ENCODE measurements at places on chromosomes 3 and 15.

- no peak for DNase-seq
Measured at GRCh38 chr3:127258733-127259132, 29.1 kb downstream of the PRR20G start.

- no peak for DNase-seq
Measured at GRCh38 chr15:74530771-74531143, 10.3 kb upstream of the ARID3B start.

DNA sequence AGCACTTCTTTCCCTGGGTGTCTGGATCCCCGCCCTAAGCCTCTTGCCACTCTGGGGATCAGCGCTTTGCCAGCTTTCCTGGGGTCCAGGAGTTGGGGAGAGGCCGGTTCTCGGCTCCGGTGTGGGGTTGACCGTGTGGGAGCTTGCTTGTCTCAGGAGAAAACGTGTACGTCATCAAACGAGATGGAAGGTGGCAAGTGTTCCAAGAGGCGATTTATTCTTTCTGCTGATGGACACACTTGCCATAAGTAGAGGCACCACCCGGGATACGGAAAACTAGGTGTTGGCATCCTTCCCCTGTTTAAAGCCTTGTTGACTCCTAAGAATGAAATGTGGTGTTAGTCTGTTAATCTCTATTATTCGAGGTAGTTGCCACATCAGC is 295 bp downstream of the ZWILCH start:
- no peak for DNase-seq

DNA sequence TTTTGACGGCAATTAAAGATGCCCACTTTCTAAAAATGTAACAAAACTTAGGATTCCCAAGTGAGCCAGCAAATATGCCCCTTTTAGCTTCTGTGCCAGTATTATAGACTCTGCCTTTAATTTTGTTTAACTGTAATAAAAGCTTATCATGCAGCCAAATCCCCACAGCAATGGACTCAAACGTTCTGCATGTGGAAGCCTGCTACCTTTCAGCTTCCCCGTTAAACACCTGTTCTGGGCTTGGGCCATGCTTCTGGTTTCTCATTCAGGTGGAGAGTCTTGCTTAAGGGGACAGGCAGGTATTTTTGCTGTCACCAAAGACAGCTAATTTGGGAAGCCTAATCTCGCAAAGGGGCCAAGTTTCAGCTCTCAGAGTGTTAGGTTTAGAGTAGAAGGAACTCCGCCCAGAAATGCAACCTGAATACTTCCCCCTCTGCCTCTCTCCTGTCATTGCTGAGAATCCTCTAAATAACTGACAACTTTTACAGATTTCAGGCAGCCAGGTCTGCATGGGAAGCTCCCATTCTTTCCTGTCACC is 399.4 kb upstream of the ATP11B start:
- no peak for DNase-seq

- no peak for DNase-seq
Measured at GRCh38 chr3:114453361-114453780, 159.5 kb downstream of the TIGIT start.

DNA sequence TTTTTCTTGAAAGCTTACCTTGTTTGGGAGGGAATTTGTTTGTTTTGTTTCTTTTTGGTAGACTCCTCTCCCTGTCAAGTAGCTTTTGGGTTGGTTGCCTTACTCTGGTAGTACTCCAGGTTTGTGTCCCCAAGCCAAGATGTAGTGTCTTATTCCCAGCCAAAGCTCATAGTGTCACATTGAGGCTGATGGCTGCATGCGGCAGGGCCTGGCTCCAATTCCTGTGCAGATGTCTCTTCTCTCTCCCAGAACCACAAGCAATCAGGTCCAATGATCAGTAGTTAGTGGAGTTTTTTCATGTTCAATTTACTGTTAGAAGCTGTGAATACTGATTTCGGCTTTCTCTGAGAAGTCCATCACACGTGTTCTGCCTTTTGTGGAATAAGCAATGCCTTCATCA is 221.1 kb upstream of the THBS1 start:
- DNase-seq, result no peak

GRCh38 chr15:56410721-56411120 is 45.5 kb downstream of the TEX9 start:
- DNase-seq, result no peak

- DNase-seq, result no peak
Measured at GRCh38 chr3:188573956-188574355, 420.0 kb downstream of the LPP start.

DNA sequence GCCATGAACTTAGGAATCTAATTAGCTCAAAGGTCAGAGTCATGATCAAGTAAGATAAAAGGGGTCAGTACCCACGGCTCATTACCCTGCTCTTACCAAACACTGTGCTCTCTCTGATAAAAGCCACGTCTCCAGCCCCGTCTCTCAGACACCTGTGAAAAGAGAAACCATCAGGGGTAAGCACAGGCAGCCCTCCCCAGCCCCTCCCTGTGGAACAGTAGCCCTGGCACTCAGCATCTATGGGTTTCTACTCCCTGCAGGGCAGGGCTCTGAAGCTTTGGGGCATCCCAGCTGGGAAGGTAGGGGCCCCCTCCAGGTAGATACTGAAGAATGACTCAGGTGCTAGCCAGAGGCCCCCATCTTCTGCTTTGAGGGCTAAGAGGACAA is 10.5 kb downstream of the LTF start:
- no peak for DNase-seq

DNA sequence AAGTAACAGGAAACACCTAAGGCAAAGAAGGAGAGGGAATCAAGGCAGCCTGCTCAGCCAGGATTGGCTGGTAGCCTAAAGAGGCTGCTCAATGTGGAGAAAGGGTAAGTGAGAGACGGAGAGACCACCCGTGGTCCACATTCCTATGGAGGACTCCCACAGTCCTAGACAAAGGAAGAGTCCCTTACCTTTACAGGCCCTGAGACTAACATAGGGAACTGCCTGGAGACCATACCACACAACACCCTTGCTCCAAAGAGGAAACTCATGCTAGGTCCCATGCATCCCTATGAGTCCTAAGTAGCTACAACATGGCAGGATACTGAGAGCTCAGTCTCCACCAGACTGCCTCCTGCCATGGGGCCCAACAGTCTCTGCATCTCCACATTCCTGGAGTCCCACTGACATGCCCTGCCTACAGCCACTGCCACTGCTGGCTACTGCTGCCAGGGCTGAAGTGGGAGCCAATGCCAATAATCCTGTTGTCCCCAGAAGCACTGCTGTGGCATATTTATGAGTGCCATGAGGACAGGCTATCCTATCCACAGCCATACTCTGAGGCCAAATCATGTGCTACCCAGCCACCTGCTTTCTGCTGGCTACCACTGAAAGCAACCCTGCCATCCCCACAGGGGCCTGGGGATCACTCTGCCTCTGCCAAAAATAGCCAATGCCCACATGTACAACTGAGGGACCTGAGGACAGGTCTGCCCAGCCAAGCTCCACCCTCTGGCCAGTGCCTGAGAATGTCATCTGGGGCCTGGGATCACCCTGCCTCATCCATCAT is 45.0 kb downstream of the COPS2 start:
- no peak for DNase-seq

DNA sequence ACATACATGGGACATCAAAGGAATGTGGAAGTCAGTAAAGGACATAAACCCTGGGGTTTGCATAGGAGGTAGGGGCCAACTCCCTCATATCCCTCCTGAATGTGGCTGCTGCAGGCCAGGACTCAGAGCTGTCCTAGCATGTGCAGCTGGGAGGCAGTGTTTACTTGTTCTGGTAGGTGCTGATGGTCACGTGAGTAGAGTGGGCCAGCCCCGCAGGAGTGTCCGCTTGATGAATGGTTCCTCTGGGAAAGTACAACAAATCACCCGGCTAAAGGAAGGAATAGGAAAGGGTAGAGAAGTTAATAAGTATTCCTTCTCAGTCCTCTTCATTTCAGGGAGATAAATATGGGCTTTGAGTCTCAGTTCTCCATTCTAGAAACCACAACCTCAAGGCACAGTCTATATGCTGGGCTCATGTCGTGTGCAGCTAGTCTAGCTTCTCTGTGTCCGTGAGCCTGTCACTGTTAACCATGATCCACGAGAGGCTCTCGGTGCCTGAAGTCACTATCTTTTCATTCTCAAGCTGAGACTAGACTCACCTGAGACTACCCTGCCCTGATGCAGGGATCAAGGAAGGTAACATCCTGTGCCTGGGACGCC is 17.9 kb downstream of the RIOX2 start:
- DNase-seq, result no peak

- DNase-seq, result no peak
Measured at GRCh38 chr3:176428552-176428951, 768.7 kb downstream of the TBL1XR1 start.

DNA sequence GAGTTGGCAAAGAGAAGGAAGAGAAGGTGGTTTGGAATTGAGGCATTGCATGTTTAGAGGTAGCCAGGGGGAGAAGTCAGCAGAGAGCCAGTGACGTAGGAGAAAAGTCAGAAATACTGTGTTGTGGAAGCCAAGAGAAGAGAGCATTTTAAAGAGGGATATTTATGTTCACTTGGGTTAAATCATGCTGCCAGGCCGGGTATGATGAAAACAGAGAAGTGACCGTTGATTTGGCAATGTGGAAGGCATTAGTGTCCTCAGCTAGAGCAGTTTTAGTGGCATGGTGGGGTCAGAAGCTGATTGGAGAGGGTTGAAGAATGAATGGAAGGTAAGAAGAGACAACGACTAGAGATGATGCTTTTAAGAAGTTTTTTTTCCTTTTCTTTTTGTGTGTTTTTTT is 24.5 kb downstream of the RASA2 start:
- no peak for DNase-seq

DNA sequence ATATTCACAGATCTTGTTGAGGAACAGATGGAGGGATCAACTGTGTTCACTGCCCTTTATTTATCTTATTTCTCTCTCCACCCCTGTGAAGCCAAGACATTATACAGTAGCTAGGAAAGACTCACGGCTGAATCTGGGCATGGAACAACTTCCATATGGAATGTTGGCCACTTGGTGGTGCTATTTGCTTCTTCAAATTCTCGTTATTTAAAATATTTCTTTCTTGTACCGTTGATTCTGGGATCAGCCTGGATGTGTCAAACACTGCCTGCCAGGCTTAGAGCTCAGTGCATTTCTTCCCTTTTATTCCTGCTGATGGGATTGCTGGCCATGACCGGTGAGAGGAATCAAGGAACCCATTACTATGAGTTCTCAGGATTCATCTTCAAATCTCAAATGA is 17.5 kb upstream of the GASK1A start:
- DNase-seq, result peak; percentile 74

DNA sequence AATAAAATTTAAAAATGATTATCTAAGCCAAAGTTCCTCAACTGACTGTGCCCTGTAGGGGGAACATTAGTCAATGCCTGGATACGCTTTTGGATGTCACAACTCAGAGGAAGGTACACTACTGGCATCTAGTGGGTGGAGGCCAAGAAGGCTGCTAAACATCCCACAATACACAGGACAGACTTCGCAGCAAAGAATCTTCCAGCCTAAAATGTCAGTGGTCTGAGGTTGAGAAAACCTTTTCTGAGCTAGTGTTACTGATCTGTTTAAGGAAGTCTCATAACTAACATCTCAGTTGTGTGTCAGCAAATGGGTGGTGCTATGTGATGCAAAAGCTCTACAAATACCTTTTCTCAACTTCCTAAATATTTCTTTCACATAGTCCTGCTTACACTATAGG is 20.9 kb upstream of the LDHAL6B start:
- DNase-seq, result peak; percentile 15
